PC-9 (cell line): ENCODE measurements at places on chromosomes 2 and 18. TPM values are rescaled to one million over a fixed set of nuclear protein-coding genes. Genes with fewer than 3 reads are reported as not detected.

GRCh38 chr2:189854187-189854586 lies 69.9 kb downstream of the PMS1 start:
- no peak overlapping the region for H3K4me3 ChIP-seq
- H3K27me3 ChIP-seq, result no peaks in the 10 kb centered on the region
- H3K4me1 ChIP-seq, result no peaks in the 10 kb centered on the region
- no peak overlapping the region for H3K27ac ChIP-seq
- H3K36me3 ChIP-seq, result peaks cover 5% of the 10 kb centered on the region

- no peak overlapping the region for H3K27ac ChIP-seq
- no peak overlapping the region for H3K4me3 ChIP-seq
- no peaks in the 10 kb centered on the region for H3K4me1 ChIP-seq
- DNase-seq, result no peak
These were observed 268.4 kb downstream of the GPD2 start for GRCh38 chr2:156704617-156705016.

DNA sequence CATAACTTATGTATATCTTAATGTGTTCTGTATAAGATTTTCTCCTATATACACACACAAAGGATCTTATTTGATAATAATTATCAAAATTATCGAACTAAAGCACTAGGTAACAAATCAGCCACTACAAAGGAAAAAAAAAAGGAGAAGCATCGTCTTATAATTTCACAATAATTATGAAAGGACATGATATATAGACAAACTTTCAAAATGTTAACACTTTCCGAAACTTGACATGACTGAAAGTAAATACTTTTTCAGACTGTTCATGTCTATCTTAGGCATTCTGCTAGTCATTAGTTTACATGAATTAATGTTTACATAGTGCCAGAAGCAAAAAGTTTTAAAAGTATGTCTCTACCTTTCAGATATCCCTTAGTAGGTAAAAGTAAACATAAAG lies 7.3 kb upstream of the NR4A2 start:
- no peaks in the 10 kb centered on the region for H3K36me3 ChIP-seq
- DNase-seq, result no peak
- no peaks in the 10 kb centered on the region for H3K27me3 ChIP-seq
- H3K27ac ChIP-seq, result no peak overlapping the region

- H3K4me3 ChIP-seq, result no peak overlapping the region
- peaks cover 63% of the 10 kb centered on the region for H3K4me1 ChIP-seq
- H3K27me3 ChIP-seq, result no peaks in the 10 kb centered on the region
- no peak for DNase-seq
These were observed 92.0 kb downstream of the GAREM1 start for GRCh38 chr18:32378705-32379104.

DNA sequence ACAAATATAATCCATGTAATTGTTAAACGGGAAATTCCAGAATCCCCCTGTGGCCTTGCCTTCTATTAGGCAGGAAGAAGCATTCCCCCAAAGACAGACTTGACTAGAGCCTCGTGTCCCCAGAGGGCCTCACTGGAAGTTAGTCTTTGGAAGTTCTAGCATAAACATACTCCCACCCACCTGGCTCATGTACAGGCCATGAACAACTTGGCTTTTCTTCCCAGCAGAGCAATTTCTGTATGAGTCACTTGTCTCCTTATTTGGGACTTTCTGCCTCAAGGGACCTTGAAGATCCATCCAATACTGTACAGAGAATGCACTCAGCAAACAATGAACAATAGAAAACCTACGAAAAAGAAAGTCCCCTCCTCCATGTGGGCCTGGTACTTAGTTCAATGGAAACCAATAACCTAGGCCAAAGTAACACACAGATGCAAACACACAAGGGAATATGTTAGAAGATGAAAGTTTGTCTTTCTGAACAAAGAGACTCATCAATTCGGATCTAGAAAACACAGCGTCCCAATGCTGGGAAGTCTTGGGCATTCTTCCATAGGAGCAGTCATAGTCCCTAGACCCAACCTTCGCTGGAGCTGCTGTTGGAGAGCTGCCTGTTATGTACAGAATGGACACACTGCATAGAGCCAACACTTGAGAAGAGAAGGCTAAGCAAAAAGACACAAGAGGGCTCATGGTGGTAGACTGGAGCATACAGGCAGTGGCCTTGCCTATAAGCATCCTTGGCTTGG lies 303.5 kb downstream of the HRH4 start:
- no peak for DNase-seq
- H3K36me3 ChIP-seq, result no peaks in the 10 kb centered on the region
- no peak overlapping the region for H3K4me3 ChIP-seq
- no peak overlapping the region for H3K27ac ChIP-seq
- H3K27me3 ChIP-seq, result no peaks in the 10 kb centered on the region

- H3K4me1 ChIP-seq, result no peaks in the 10 kb centered on the region
- no peaks in the 10 kb centered on the region for H3K27me3 ChIP-seq
- no peak overlapping the region for H3K27ac ChIP-seq
- no peaks in the 10 kb centered on the region for H3K36me3 ChIP-seq
- no peak overlapping the region for H3K4me3 ChIP-seq
- no peak for DNase-seq
These were observed 59.8 kb downstream of the MEMO1 start for GRCh38 chr2:31950946-31951562.

DNA sequence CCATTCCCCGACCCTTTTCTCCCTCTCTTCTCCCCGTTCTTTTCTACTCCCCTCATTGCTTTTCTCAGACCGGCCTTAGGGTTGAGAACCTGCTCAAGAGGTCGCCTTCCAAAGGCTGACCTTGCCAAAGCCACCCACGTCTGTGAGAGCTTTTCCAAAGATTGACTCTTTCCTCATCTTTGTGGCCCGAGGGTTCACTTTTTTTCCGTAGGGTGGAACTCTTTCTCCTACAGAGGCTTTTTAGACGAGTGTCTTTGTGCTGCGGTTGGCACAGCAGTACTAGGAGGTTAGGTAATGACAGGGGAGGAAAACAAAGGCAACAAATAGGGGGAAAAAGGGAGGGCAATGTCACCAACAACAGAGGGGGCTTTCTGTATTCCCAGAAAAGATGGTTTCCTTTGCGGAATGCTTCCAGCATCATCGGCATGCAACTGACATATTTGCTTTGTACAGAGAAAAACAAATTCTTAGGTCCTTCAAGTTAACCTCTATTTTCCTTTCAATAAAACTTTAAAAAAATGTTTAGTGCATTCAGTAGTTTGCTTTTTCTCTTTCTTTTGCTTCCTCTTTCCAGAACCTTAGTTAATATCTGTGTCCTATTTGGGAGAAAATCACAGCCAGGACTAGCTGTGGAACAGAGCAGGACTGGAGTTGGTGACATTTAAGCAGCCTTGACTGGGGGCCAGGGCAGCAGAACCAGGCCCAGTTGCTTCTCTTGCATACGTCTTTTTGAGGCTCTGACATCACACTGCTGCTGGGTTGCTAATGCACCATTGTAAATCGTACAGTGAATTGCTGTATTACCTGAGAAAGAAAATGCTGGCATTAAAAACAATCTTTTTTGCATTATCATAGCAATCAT lies 188.1 kb upstream of the FANCL start:
- H3K36me3 ChIP-seq, result no peaks in the 10 kb centered on the region
- no peaks in the 10 kb centered on the region for H3K27me3 ChIP-seq
- peak overlapping the region; percentile 25; the same call in 1 of the 2 replicates for H3K4me3 ChIP-seq
- H3K4me1 ChIP-seq, result peaks cover 12% of the 10 kb centered on the region
- no peak for DNase-seq

- no peaks in the 10 kb centered on the region for H3K4me1 ChIP-seq
- no peaks in the 10 kb centered on the region for H3K36me3 ChIP-seq
- DNase-seq, result no peak
- H3K27me3 ChIP-seq, result no peaks in the 10 kb centered on the region
- H3K4me3 ChIP-seq, result no peak overlapping the region
These were observed 443.4 kb downstream of the NYAP2 start for GRCh38 chr2:225842939-225843338.

DNA sequence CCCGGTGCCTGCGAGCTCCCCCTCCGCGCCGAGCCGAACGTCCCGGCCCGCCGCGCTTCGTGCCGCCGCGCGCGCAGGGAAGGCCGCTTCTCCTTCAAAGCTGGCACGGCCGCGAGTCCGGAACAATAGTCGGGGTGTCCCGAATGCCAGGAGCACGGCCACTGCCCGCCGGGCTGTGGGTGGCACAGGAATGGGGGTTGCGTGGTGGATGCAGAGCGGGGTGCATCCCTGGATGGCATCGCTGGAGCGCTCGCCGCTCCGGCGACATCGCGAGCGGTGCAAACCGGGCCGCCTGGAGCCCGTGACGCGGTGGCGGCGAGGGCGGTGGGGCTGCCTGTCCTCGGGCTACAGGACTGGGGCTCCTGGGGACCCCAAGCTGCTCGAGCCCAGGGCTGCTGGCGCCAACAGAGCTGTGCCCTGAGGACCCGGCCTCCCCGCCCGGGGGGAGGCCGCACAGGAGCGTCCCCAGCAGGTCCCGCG lies 1.1 kb upstream of the SATB2 start:
- peaks cover 24% of the 10 kb centered on the region for H3K4me1 ChIP-seq
- no peaks in the 10 kb centered on the region for H3K36me3 ChIP-seq
- H3K27me3 ChIP-seq, result no peaks in the 10 kb centered on the region
- peak overlapping the region; percentile 78 for H3K27ac ChIP-seq
- H3K4me3 ChIP-seq, result peak overlapping the region; percentile 69
- peak; percentile 50 for DNase-seq

DNA sequence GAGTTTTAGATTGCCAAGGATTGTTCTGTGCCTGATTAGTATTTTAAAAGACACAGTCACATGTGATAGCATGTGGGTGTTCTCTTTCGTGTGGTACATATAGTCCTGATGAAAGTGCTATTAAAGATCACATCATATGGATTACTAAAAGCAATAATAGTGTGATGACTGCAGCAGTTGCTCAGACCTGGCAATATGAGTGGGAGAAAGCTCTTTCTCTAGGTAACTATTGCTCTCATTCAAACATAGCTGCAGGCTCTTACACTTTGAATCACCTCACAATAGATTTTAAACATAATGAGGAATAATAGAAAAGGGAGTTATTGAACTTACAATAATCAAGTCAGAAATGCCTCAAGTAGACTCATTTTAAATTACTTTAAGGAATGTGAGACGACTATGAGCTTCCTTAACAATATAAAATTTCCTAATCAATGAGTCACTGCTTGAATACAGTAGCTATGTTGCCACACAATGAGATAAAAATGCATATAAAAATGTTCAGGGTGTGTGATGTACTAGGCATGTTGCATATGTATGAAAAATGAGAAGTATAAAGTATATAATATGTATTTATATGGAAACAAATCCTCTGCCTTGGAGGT lies 452.1 kb downstream of the TMX3 start:
- no peak for DNase-seq
- H3K4me3 ChIP-seq, result no peak overlapping the region
- no peaks in the 10 kb centered on the region for H3K36me3 ChIP-seq
- H3K4me1 ChIP-seq, result no peaks in the 10 kb centered on the region
- no peak overlapping the region for H3K27ac ChIP-seq

DNA sequence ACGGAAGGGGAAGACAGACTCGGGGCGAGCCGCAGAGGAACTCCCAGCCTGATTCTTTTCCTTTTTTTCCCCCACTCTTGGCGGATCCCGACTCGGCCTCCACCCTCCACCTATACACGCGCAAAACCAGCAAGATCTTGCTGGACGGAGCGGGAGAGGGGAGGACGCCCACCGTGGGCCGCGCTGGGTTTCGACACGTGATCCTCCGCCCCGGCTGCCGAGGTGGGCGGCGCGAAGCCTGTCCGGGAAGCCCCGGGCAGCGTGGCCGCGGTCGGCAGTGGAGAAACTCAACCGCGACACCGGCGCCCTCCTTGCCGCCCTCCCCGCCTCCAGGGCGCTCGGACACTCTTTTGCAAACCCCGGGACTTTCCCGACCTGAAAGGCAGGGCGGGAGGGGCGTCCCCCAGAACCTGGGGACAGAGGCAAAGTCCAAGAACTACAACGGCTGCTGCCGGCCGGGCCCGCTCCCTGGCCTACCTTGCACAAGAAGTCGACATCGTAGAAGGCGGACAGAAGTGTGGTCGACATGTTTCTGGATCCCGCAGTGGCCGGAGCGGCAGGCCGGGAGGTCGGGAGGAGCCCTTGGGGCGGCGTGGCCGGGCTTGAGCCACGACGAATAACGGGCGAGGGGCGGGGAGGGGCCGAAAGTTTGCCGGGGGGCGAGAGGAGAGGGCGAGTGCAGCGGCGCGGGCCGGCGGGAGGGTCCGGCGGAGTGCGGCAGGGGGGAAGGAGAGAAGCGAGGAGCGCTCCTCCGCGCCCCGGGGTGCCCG lies 433 bp downstream of the ZFP36L2 start:
- DNase-seq, result no peak
- peak overlapping the region; percentile 92 for H3K27ac ChIP-seq
- peaks cover 39% of the 10 kb centered on the region for H3K4me1 ChIP-seq
- H3K27me3 ChIP-seq, result no peaks in the 10 kb centered on the region
- H3K4me3 ChIP-seq, result peak overlapping the region; percentile 72

DNA sequence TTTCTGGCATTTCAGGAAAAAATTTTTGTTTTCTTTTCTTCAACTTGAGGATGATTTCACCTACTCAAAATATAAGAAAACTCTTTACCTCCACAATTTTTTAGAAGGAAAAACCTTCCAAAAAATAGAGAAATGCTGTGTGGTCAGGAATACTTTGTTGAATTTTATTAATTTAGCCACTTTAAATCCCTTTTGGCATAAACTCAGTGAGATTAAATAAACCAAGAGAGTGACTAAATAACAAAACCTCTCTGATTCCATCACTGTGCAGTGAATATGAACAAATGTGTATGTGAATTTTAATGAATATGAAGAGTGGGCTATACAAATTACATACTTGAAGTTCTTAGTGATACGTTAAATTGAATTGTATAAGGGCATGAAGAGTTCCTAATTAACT lies 25.8 kb upstream of the CYTIP start:
- no peaks in the 10 kb centered on the region for H3K27me3 ChIP-seq
- no peak overlapping the region for H3K27ac ChIP-seq
- H3K4me1 ChIP-seq, result no peaks in the 10 kb centered on the region
- no peak overlapping the region for H3K4me3 ChIP-seq

SCTR gene
- total RNA-seq, result not detected in 2 replicates

EIF2B4 gene
- 32.9 and 33.1 TPM in 2 replicates for total RNA-seq

MC2R gene
- not detected in 2 replicates for total RNA-seq

EFR3B gene
- 0.20 TPM in 1 of 2 replicates, not detected in the other for total RNA-seq
